Effector memory CD8-positive, alpha-beta T cell (primary cell): ENCODE measurements at places on chromosomes 11 and 22.

DNA sequence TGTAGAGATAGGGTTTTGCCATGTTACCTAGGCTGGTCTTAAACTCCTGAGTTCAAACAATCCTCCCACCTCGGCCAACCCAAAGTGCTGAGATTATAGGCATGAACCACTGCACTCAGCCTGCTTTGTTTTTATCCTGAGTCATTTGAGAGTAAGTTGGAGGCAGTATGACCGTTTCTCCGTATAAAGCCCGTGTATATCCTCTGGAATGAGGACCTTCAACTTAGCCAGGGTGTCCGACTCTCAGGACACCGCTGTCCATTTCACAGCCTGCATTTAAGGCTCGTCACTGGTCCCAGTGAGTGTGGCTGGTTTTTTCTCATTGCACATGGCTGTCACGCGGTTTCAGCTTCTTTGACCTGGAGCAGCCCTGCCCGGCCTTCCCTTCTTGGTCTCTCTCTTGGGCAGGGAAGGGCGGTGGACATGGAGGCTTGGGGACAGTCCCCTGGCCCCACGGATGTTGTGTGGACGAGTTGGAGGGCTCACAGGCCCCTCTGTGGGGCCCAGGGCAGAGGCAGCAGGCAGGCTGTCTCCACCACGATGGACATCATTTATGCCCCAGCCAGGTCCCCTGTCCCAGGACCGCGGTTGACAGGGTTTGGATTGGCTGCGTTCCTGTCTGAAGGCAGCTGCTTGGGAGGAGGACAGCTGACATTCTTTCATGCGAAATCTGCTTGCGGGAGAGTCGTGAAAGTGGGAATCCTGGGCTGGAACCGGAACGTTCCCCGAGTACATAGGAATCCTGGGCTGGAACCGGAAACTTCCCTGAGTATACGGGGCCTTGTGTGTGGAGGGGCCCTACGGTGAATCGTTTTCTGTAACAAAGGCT, 93.3 kb downstream of the KCNQ1 start:
- no peak overlapping the region for H3K4me3 ChIP-seq
- DNase-seq = no peak
- no peaks in the 10 kb centered on the region for H3K27me3 ChIP-seq
- peaks cover under 1% of the 10 kb centered on the region for H3K4me1 ChIP-seq
- no peaks in the 10 kb centered on the region for H3K36me3 ChIP-seq

- no peaks in the 10 kb centered on the region for H3K36me3 ChIP-seq
- H3K27me3 ChIP-seq = peaks cover 12% of the 10 kb centered on the region
- no peak overlapping the region for H3K4me3 ChIP-seq
- DNase-seq = peak; percentile 41
- no peak overlapping the region for H3K27ac ChIP-seq
- H3K4me1 ChIP-seq = peaks cover 2% of the 10 kb centered on the region
Observed at GRCh38 chr22:24768537-24769374, 5.8 kb downstream of the PIWIL3 start.

DNA sequence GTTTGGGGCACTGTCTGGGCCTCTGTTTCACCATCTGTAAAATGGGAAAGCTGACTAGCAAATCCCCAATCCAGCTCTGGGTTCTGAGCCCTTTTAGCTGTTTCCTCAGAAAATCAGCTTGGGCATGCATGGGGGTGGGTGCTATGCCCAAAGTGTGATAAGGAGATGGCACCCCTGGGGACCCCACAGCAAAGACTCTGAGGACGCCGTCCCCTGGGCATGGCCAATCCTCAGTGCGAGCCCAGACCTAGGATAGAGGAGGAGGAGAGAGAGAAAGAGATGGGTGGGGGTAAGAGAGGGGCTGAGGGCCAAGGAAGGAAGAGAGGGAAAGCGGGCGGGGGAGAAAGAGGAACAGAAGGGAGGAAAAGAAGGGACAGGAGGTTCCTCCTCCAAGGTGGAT, 31.8 kb downstream of the TPBGL start:
- peaks cover 37% of the 10 kb centered on the region for H3K4me1 ChIP-seq
- DNase-seq = no peak
- peak overlapping the region; percentile 44 for H3K4me3 ChIP-seq

- no peaks in the 10 kb centered on the region for H3K4me1 ChIP-seq
- DNase-seq = no peak
- H3K36me3 ChIP-seq = peaks cover 73% of the 10 kb centered on the region
- H3K27ac ChIP-seq = no peak overlapping the region
- no peak overlapping the region for H3K4me3 ChIP-seq
Observed at GRCh38 chr22:20807315-20807752, 33.4 kb downstream of the SERPIND1 start.

DNA sequence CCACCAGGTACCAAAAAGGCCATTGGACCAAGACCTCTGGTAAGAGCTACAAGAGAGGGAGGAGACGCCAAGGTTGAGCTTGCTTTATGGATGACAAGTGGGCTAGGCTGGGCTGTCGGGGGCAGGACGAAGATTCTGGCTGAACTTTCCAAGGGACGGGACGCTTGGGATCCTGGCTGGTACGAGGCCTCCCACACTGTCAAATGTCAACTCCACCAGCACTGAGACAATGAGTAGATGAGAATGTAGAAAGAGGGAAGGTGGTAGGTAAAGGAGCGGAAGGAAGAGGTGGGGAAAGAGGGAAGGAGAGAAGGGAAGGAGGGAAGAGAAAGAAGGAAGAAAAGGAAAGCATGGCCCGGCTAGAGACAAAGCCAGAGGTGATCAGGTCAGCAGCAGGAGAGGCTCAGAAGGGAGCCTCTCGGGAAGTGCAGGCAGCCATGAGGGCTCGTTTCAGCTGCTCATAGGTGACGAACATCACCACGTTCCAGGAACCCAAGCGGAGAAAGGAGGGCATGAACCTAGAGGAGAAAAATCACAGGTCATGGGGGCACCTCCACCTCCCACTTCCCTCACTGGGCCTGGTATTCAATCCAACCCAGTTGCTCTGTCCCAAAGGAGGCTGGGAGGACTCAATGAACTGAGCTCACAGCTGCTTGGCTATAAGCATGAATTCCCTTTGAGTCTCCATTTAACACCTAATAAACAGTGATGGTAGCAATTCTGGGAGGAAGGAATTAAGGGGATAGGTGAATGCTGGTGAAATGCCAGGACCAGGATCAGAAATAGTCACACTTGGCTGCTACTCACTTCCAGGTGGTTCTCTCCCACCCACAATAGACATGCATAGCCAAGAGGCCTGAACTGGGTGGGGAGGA, 7.8 kb downstream of the UCP2 start:
- peak overlapping the region; percentile 56 for H3K4me3 ChIP-seq
- H3K4me1 ChIP-seq = peaks cover 88% of the 10 kb centered on the region
- no peaks in the 10 kb centered on the region for H3K27me3 ChIP-seq
- peaks cover 99% of the 10 kb centered on the region for H3K36me3 ChIP-seq
- peak overlapping the region; percentile 98 for H3K27ac ChIP-seq

GRCh38 chr22:23047265-23047664, 23.1 kb upstream of the GNAZ start:
- H3K4me3 ChIP-seq = no peak overlapping the region
- H3K27me3 ChIP-seq = peaks cover 52% of the 10 kb centered on the region
- H3K27ac ChIP-seq = no peak overlapping the region
- no peak for DNase-seq

- no peak overlapping the region for H3K27ac ChIP-seq
- H3K27me3 ChIP-seq = no peaks in the 10 kb centered on the region
- no peak overlapping the region for H3K4me3 ChIP-seq
- H3K36me3 ChIP-seq = peaks cover 18% of the 10 kb centered on the region
- DNase-seq = no peak
Observed at GRCh38 chr22:25366408-25366807, 147.0 kb downstream of the CRYBB2 start.

DNA sequence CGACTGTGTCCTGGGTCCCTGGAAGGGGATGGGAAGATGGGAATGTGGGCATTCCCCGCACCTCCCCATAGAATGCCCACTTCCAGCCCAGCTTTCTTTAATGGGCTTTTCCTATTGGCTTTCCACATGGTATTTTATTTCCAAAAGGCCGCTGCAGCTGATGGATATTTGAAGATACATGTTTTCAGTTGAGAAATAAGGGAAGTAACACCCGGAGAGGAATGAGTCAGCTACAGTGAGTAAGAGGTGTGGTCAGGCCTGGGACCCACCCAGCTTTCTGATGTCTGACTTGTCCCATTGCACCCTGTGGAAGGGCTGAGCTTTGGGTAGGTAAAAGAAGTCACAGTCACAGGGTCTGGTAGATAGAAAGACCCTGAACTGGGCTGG, 476.9 kb downstream of the MIAT start:
- peaks cover 31% of the 10 kb centered on the region for H3K27me3 ChIP-seq
- peaks cover 2% of the 10 kb centered on the region for H3K4me1 ChIP-seq
- no peaks in the 10 kb centered on the region for H3K36me3 ChIP-seq
- no peak overlapping the region for H3K27ac ChIP-seq
- no peak for DNase-seq

DNA sequence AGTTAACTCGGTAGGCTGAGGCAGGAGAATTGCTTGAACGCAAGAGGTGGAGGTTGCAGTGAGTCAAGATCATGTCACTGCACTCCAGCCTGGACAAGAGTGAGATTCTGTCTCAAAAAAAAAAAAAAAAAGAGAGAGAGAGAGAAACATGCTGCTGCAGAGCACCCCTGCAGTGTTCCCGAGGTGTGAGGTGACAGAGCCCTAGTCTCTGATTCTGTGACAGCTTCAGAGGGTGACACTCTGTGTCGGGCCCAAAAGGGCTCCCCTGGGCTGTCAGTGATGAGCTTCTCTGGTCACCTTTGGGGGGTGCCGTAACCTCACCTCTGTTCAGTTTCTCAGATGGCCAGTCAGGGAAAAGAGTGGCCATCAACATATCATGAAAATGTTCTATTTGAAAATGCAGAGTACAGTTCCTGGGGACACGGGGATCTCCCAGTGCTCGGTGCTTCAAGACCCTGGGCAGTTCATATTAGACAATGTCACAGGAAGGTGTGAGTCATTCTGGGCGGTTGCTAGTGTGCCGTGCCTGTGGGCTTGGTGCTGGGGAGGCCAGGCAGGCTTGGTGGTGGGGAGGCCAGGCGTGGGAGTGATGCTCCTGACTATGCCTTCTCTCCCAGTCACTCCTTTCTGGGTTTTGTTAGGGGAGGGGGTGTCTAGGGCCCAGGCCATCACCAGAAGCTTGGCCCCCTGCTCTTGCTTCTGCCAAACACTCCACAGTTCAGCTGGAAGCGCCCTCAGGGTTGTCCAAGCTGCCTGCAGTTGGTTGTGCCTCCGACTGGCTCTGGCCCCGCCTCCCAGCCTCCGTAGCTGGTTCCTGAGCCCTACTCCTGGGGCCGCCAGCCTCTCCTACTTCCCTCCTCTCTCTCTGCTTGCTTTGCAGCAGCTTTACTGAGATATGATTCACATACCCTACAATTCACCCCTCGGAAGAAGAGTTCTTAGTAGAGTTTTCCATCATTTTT, 52.5 kb upstream of the CLDN5 start:
- H3K27ac ChIP-seq = peak overlapping the region; percentile 15
- H3K36me3 ChIP-seq = no peaks in the 10 kb centered on the region
- H3K4me1 ChIP-seq = peaks cover 21% of the 10 kb centered on the region
- no peak for DNase-seq
- H3K4me3 ChIP-seq = peak overlapping the region; percentile 31
- H3K27me3 ChIP-seq = peaks cover 58% of the 10 kb centered on the region

GRCh38 chr11:124814739-124815138, 14.5 kb upstream of the MSANTD2 start:
- no peak overlapping the region for H3K4me3 ChIP-seq
- H3K27me3 ChIP-seq = peaks cover 75% of the 10 kb centered on the region
- H3K36me3 ChIP-seq = no peaks in the 10 kb centered on the region
- no peak overlapping the region for H3K27ac ChIP-seq

GRCh38 chr22:42651134-42651533, 1.9 kb upstream of the CYB5R3 start:
- no peak overlapping the region for H3K4me3 ChIP-seq
- H3K36me3 ChIP-seq = peaks cover 27% of the 10 kb centered on the region
- H3K27ac ChIP-seq = peak overlapping the region; percentile 99
- H3K4me1 ChIP-seq = peaks cover 16% of the 10 kb centered on the region

DNA sequence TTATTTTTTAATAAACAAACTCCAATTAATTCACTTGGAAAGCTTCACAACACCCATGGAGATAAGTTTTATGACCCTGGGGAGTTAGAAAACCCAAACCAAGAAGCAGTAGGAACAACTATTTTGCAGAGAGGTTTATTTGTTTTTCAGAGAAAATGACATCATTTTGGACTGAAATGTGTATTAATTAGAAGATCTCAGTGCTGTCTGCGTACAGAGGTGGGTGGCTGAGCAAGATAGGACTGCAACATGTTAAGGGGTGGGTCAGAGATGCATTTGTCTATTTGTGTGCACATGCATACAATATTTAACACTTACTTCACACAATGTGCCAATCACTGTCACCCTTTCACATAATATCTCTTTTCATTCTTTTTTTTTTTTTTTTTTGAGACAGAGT, 1.1 kb downstream of the SCGB1A1 start:
- peaks cover 5% of the 10 kb centered on the region for H3K4me1 ChIP-seq
- no peak for DNase-seq
- H3K36me3 ChIP-seq = peaks cover 10% of the 10 kb centered on the region
- no peak overlapping the region for H3K27ac ChIP-seq

DNA sequence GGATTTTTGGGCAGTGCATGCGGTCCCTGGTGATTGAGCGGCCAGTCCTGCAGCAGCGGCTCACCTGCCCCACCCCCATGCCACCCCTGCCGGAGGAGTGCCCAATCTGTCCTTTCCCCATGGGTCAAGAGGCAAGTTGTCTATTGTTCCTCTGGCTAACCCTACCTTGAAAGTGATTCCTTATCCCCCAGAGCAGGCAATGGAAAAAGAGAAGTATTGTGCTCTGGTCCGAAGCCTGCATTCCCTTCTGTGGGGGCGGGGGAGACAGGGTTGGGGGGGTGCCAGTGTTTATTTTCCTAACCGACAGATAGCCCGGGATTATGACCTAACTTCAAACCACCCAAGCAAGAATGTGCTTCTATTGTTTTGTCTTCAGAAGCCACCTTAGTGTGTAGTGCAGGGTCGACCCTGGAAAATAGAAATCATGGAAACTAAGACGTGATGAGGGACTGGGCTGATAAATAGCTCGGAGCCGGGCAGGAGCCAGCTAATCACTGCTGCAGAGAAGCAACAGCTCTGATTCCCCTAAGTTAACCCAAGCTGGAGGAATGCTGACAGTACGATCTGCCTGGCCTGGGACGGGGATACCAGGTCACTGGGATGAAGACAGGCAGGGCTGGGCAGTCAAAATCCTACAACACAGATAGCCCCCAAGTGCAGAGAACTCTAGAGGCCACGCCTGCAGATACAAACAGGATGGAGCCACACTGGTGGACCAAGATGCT, 38.7 kb upstream of the ATXN10 start:
- no peak overlapping the region for H3K27ac ChIP-seq
- peaks cover 3% of the 10 kb centered on the region for H3K36me3 ChIP-seq
- DNase-seq = no peak
- no peak overlapping the region for H3K4me3 ChIP-seq
- H3K4me1 ChIP-seq = peaks cover 8% of the 10 kb centered on the region
- peaks cover 55% of the 10 kb centered on the region for H3K27me3 ChIP-seq

GRCh38 chr22:19035474-19036228, 86.6 kb downstream of the DGCR2 start:
- H3K27ac ChIP-seq = no peak overlapping the region
- no peak for DNase-seq
- peaks cover 8% of the 10 kb centered on the region for H3K4me1 ChIP-seq
- no peak overlapping the region for H3K4me3 ChIP-seq
